ENCODE measurements at places on chromosomes 12 and 14. TPM values are rescaled to one million over a fixed set of nuclear protein-coding genes. Genes with fewer than 3 reads are reported as not detected.

The ADSS1 gene
- 2.9 TPM for total RNA-seq

The P2RX7 gene
- 10.4 TPM for total RNA-seq

The TOMM20L gene
- not detected for total RNA-seq

The SRP54 gene
- total RNA-seq = 35.0 TPM

The KRT5 gene
- total RNA-seq = not detected

The P3H3 gene
- 1.3 TPM for total RNA-seq

The KSR2 gene
- 0.05 TPM for total RNA-seq

DNA sequence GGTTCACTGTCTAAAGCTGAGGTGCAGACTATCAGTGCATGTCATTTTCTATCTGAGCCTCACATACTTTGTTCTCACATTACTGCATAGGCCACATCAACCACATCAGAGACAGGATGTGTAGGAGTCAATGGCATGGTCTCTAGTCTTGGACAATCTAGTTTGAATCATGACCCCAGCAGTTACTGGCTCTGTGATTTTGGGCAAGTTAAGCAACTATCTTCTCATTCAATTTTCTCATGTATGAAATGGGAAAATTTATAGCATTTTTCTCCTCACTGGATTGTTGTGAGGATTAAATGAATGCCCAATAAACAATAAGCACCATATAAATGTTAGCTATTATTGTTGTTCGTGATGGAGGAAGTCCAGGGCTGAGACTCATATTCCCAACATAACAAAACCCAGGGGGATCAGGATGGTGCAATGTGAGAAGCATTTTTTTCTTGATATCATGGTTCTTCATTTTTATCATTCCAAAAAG, 432.6 kb downstream of the LRIG3 start:
- no peak overlapping the region for H3K4me3 ChIP-seq
- no peak overlapping the region for H3K27ac ChIP-seq
- DNase-seq = no peak

GRCh38 chr14:68384881-68385280, 408.0 kb downstream of the ZFP36L1 start:
- H3K27me3 ChIP-seq = no peaks in the 10 kb centered on the region
- H3K4me3 ChIP-seq = no peak overlapping the region
- H3K27ac ChIP-seq = no peak overlapping the region

GRCh38 chr12:34379142-34379541, 356.8 kb downstream of the ALG10 start:
- peaks cover 3% of the 10 kb centered on the region for H3K36me3 ChIP-seq
- no peak overlapping the region for H3K27ac ChIP-seq
- no peaks in the 10 kb centered on the region for H3K4me1 ChIP-seq
- H3K27me3 ChIP-seq = no peaks in the 10 kb centered on the region
- H3K4me3 ChIP-seq = no peak overlapping the region
- no peak for DNase-seq

GRCh38 chr14:104886690-104887622, 21.9 kb downstream of the CEP170B start:
- no peaks in the 10 kb centered on the region for H3K4me1 ChIP-seq
- H3K27ac ChIP-seq = no peak overlapping the region
- no peaks in the 10 kb centered on the region for H3K27me3 ChIP-seq
- no peaks in the 10 kb centered on the region for H3K36me3 ChIP-seq
- peak; percentile 11 for DNase-seq

DNA sequence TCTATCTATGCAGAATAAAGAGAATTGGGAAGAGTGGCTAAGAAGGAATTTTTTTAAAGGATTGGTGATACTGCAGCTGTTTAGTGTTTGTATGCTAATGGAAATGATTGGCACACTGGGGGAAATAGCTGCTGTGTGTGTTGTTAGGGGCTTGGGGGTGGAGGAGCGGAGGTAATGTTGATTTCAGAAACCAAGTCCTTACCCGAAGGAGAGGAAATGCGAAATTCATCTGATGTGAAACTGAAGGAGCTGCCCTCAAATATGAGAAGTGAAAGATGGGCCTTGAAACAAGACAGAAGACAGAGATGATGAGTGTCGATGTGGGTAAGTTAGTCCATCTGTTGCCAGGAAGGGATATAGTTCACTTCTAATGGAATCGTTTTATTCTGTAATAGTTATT, 21.2 kb upstream of the RNASE12 start:
- DNase-seq = no peak

GRCh38 chr14:102321456-102322422, 2.2 kb downstream of the ZNF839 start:
- H3K27ac ChIP-seq = peak overlapping the region; percentile 29
- no peak for DNase-seq
- peaks cover 31% of the 10 kb centered on the region for H3K4me1 ChIP-seq
- no peak overlapping the region for H3K4me3 ChIP-seq
- peaks cover 3% of the 10 kb centered on the region for H3K36me3 ChIP-seq

DNA sequence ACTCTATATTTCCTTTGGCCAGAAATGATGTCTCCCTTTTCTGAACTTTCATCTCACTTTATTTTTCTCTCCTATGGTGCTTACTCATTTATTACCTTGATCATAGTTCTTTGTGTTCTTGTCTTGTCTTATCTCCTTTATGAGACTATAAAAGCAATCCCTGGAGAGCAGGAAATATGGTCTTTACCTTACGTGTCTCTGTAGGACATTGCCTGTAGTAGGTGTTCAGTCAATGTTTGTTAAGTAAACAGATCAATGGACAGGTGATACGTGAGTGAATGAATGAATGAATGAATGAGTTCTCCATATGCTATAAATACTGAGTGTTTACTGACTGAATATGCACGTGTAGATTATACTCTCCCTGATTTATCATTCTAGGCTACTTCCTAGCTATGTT, 193.7 kb upstream of the HMGA2 start:
- no peak overlapping the region for H3K4me3 ChIP-seq
- no peaks in the 10 kb centered on the region for H3K4me1 ChIP-seq
- H3K36me3 ChIP-seq = no peaks in the 10 kb centered on the region

DNA sequence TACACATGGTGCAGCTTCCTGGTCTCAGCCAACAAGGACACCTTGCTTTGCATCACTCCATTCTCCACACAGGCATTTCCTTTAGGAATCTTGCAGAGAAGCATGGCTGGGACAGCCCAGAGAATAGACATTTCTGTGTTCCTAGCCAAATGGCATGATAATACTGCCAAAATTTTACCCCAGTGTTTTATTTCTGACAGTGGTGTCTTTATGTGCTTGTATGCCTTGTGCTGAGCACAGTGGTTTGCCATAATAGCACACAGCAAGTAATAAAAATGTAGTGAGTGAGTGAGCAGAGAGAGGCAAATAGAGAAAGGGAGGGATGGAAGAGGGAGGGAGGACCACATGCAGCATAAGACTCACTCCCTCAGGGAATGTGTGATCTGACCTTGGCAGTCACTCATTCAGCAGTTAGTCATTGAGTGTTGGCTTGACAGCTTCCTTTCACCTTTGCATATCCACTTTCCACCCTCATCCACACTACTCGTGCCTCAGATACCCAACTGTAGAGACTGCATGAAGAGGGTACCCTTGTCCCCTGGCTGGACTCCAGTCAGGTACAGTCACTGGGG, 212.8 kb upstream of the CCDC196 start:
- DNase-seq = no peak
- H3K4me3 ChIP-seq = no peak overlapping the region
- no peak overlapping the region for H3K27ac ChIP-seq
- H3K36me3 ChIP-seq = no peaks in the 10 kb centered on the region
- no peaks in the 10 kb centered on the region for H3K4me1 ChIP-seq

DNA sequence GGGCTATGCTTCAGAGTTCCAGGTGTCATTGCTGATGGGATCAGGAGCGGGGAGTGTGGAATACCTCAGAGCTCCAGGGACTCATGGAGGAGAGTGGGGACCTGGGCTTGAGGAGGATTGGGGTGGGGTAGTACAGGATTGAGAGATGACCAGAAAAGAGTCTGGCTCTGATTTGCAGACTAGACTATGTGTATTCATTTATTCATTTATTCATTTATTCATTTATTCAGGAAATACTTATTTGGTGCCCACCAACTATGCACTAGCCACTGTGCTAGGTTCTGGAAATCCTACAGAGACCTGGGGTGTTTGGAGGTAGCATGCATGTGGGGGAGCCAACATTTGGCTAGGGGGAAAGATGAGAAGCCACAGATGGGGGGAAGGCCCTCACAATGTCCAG, 871 bp upstream of the KRT83 start:
- H3K36me3 ChIP-seq = no peaks in the 10 kb centered on the region
- H3K4me3 ChIP-seq = no peak overlapping the region
- DNase-seq = no peak
- H3K27me3 ChIP-seq = peaks cover 62% of the 10 kb centered on the region
- H3K4me1 ChIP-seq = peaks cover 2% of the 10 kb centered on the region

DNA sequence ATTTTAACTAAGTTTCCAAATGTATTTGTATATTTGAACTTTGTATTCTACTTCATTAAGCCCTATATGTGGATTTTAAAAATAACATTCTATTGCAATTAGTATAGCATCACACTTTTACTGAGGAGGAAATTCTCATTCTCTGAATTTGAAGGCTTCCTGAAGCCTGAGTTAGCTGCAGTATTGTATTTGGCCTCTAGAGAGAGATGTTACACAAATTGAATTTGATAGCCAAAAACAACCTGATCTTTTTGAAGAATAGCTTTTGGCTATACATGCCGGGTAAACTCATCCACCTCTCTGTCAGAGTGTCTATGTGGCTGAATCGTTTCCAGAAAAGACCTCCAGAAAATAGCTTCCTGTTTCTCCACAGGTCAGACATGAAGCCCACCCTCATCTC, 316.5 kb upstream of the OR4E1 start:
- no peak for DNase-seq
- peaks cover 3% of the 10 kb centered on the region for H3K36me3 ChIP-seq
- peaks cover 8% of the 10 kb centered on the region for H3K27me3 ChIP-seq
- H3K4me3 ChIP-seq = peak overlapping the region; percentile 36
- H3K4me1 ChIP-seq = peaks cover 8% of the 10 kb centered on the region

- peaks cover 21% of the 10 kb centered on the region for H3K27me3 ChIP-seq
- H3K36me3 ChIP-seq = no peaks in the 10 kb centered on the region
Measured at GRCh38 chr12:131383291-131383690, 327.6 kb upstream of the SFSWAP start.

DNA sequence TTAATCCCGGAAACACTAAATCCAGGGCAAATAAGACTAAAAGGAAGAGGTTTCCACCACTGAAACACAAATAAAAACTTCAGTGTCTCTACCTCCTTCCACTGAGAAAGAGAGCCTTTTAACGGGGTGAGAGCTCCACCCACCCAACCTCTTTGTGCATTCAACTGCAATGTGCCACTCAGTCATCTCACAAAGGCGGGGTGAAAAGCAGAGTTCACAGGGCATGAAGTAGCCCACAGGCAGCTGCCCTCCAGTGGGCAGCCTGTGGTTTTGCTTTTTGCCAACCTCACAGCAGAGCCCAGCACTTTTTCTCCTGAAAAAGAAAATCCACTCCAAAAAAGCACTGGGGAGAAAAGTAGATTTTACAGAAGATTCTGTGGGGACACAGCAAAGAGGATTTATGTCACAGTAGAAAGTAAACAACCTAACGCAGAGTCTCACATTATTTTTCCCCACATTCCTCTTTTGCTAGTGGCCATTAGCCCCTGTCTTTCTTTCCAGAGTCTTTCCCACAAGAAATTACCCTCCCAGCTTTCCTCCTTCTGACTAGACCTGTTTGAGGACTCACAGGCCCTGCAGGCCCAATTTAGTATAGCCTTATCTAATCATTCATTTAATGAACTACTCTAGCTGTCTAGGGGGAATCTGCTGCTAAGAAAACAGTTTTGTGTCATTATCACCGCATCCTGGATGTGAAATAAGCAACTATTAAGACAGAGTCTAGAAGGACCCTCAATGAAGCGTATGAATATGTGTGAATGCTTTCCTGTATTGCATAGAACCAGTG, 753.8 kb upstream of the FOXG1 start:
- H3K36me3 ChIP-seq = no peaks in the 10 kb centered on the region
- H3K27me3 ChIP-seq = no peaks in the 10 kb centered on the region
- H3K27ac ChIP-seq = no peak overlapping the region

Measured in T-helper 17 cell (primary cell).